CD4-positive, alpha-beta T cell treated with Interleukin-2 at 100 ng/mL for 4 hours (primary cell): ENCODE measurements at places on chromosomes 3 and 15.
A peak's percentile ranks its signal among the peaks of the same experiment; 100 is the strongest.

DNA sequence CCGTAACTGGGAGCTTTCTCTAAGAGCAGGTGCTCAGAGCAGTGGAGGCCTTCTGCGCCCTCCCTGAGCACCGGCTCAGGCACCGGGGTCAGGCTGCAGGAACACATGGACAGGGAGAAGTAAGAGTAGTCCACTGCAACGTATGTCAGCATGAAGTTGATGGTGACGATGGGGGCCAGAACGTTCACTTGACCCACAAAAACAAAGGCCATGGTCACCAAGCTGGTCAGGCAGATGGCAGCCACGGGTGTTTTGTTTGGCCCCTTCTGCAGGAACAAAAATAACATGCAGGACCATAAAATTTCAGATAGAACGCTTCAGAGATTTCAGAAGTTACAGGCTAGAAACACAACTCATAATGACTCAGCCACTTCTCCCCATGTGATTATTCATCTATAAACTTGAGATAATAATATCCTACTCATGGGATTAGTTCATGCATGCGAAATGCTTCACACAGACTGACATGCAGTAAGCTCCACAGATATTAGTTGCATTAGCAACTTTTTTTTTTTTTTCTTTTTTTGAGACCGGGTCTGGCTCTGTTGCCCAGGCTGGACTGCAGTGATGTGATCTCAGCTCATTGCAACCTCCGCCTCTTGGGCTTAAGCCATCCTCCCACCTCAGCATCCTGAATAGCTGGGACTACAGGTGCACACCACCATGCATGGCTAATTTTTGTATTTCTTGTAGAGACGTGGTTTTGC lies 52.2 kb upstream of the HEG1 start:
- DNase-seq: no peak

DNA sequence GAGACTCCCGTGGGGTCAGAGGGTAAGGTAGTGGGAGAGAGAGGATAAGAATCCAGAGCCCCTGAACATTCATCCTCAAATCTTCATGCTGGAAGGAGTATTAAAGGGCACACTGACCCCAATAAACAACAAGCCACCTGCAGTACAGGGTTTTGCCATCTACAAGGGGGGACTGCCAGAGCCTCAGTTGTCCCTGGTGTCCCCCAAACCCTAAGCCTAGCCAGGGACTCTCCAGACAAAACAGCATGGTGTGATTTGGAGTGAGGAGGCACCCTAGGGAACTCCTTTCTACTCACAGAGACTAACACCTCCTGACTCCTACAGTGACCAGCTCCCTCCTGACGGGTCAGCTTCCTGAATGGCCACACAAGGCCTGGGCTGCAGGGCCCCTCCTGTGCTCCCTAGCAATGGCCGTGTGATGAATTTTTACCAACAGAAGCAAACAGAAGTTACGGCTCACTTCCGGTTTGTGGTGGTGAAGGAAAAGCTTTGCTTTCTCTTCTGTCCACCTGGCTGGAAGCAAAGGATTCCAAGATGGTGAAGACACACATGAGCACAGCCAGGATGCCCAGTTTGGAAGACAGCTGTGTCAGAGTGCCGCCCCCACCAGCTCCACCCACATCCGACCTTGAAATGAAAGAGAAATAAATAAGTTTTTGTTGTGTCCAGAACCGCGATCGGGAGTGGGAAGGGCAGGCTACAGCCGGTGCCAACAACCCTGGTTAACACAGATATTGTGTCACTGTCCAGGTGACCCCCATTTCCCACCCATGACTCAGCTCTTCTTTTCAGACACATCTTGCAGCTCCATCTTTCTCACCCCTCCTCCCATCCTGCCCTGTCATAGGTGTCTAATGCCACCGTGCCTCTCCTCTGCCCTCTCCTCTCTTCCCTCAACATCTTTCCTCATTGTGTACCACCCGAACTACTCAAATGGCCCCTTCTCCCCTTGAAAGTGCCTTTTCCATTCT lies 69.6 kb upstream of the ATP13A3 start:
- no peak for DNase-seq

DNA sequence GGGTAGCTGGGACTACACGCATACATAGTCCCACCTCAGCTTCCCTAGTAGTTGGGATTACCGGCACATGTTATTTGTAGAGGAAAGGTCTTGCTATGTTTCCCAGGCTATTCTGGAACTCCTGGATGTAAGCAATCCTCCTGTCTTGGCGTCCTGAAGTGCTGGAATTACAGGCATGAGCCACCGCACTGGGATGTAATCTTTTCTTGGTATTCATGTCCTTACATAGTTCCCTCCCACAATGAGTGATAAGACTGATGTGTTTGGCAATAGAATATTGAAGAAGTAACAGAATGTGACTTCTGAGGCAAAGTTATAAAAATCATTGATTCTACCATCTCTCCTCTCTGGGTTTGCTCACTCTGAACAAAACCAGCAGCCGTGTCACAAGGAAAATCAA lies 22.7 kb upstream of the ALCAM start:
- DNase-seq: no peak

DNA sequence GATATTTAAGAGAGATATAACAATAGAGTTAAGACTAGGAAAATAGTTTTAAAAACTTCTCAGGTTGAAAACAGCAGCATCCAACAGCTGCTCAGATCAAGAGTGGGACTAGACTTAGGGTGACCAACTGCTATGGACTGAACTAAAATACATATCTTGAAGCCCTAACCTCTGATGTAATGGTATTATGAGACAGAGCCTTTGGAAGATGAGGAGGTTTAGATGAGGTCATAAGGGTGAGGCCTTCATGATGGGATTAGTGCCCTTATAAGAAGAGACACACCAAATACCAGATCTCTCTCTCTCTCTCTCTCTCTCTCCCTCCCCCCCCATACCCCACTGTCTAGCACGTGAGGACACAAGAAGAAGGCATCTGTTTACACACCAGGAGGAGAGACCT lies 37.4 kb upstream of the GALNT15 start:
- DNase-seq: no peak

- DNase-seq: no peak
Observed at GRCh38 chr15:96553931-96554330, 223.4 kb downstream of the NR2F2 start.

- DNase-seq: no peak
Observed at GRCh38 chr15:31427411-31427810, 100.8 kb downstream of the KLF13 start.

DNA sequence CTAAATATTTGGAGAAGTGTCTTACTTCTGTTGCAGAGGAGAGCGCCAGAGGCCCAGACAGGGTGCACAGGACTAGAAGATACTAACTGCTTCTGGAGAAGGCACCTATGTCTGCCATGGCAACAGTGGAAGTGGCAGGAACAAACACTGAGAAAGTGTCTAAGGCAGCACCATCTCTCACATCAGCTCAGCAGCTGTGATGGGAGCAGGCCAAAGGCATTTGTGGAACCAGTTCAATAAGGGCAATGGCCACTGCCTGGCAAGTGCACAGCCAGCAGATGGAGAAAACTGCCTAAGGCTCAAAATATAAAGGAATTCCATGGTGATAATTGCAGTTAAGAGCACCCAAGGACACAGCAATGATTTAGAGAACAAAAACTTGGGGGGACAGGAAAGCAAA lies 563.0 kb upstream of the CCDC54 start:
- no peak for DNase-seq

- DNase-seq: no peak
Observed at GRCh38 chr15:59703979-59704796, 15.1 kb upstream of the BNIP2 start.

- no peak for DNase-seq
Observed at GRCh38 chr15:29849716-29850115, 27.4 kb upstream of the TJP1 start.

GRCh38 chr15:26287381-26287780 lies 424.3 kb upstream of the ATP10A start:
- no peak for DNase-seq

- no peak for DNase-seq
Observed at GRCh38 chr15:25240461-25241021, 198.3 kb downstream of the UBE3A start.

- no peak for DNase-seq
Observed at GRCh38 chr3:171186383-171186782, 159.9 kb upstream of the SLC2A2 start.

DNA sequence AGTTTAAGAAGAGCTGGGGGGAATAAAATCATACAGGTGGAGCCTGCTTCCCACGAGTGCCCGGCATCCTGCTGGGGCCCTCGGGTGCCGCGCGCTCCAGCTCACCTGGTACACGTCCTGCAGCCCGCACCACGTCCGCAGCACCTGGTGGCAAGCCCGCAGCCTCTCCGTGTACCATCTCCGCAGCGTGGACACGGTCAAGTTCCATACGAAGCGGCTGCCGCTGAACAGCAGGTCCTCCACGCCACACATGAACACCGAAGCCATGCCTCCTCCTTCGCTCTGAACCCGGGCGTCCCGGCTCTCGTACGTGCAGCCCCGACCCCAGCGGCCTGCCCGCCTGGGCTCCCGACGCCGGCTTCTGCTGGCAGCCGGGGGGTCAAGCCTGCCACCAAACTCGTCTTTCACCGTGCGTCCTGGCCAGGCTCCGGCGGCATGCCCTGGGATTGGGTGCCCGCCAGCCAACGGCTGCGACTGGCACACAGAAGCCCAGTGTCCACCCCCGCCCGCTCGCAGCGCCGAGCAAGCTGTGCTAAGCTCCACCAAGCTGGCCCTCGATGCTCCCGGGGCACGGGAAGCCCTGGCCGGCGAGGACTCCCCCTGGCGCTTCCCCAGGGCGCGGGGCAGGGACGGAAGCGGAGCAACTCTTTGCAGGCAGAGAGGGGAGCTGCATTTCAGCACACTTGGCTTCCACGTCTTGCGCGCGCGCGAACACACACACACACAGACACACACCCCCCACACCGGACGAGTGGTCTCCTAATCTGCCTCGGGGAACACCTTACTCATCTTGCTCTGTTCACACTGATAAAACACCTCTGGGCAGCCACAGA lies at the start of gene FRMD4B:
Gene FRMD4B, minus strand, starts transcription at position 366 of the 833 bp plus-strand sequence. Its CDS starts 99 bp downstream, at position 267.
- peak; percentile 10 for DNase-seq

DNA sequence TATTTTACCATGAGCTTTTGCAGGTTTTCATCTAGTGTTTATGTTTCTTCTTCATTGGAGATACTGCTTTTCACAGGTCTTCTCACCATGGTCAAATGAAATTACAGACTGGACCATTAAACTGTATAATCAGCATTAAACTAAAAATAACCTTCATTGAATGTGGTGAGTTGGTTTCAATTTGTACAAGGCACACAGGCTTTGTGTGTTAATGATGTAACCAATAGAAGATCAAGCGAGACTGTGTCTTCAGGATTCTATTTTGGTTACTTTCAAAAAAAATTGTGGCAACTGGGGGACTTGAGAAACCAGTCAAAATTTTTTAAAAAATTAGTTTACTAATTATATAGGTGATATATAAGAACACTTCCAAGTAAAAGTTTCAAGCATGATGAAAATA lies 54.3 kb upstream of the GCSAM start:
- no peak for DNase-seq

- no peak for DNase-seq
Observed at GRCh38 chr15:31275331-31276262, 51.0 kb upstream of the KLF13 start.

DNA sequence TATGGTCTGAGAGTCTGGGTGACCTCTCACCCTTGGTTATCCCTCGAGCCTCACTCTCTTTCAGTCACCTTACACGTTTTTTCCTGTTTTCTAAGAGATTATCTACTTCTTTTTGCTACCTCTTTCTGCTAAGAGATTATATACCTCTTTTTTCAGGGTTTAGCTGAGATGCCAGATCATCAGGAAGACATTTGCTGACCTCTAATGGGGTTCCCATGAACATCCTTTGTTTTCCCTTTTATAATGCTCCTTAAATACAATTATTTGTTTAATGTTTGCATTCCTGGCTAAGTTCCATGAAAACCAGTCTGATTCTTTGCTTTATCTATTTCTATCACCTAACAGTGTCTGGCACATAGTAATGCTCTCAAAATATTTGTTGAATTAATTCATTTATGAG lies 39.6 kb downstream of the LEKR1 start:
- no peak for DNase-seq

DNA sequence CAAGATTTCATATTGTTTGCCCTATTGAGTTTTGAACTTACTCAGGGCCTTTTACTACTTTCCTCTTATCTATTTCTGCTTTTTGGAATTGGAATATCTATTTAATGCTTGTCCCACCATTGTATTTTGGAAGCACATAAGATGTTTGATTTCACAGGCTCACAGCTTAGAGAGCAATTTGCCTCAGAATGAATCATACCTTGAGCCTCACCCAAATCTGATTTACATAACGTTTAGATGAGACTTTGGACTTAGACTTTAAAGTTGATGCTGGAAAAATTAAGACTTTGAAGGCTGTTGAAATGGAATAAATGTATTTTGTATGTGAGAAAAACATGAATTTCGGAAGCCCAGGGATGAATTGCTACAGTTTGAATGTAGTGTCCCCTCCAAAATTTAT lies 458.9 kb downstream of the CNTN6 start:
- no peak for DNase-seq

DNA sequence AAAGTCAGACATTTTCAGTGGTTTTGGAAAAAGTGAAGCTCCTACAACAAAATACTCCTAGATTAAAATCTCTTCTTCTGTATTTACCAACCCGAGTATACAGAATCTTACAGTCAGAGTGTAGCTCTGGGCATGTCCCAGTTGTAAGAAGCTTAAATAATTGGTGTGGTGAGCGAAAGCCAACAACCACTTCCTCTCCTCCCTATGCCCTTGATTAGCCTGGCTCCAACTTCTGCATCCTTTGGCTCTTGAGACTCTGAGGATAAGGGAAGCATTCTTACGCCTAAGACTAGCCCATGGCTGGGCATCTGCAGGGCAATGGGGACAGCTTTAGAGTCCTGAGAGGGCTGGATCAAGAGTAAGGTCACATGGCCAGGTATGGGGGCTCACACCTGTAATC lies 25.5 kb downstream of the RFT1 start:
- DNase-seq: no peak

- DNase-seq: no peak
Observed at GRCh38 chr15:52912172-52912571, 122.0 kb upstream of the ONECUT1 start.

DNA sequence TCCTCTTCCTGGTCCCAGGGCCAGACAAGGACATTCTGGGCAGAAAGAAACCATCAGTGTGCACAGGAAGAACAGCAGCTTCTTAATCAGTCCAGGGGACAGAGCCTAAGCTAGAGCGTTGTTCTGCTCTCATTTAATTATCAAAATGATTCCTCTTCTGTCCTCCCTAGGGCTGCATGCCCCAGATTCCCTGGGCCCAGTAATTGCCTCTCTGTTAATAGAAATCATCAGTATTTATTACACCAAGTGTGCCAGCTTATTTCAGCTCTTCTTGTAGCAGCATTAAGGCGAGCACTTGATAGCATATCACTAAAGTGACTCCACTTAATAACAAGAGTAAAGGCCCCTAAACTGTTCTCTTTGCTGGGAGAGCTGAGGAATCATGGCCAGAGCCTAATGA lies 72.1 kb downstream of the WDR76 start:
- DNase-seq: no peak
